Ureter (tissue), 1 donor: ENCODE measurements at places on chromosomes 12 and 14. TPM values are rescaled to one million over a fixed set of nuclear protein-coding genes. Genes with fewer than 3 reads are reported as not detected.

Gene NRIP2
- total RNA-seq: 3.6 TPM

Gene TAS2R14
- 8.0 TPM for total RNA-seq

Gene LETMD1
- total RNA-seq: 97.8 TPM

Gene ALX1
- 0.26 TPM for total RNA-seq

Gene TBC1D30
- 24.2 TPM for total RNA-seq

Gene KRT76
- not detected for total RNA-seq

Gene DIO2
- 4.8 TPM for total RNA-seq

Gene SLC25A47
- not detected for total RNA-seq

Gene FAM181A
- not detected for total RNA-seq

Gene LAG3
- total RNA-seq: 2.3 TPM

Gene PTPN6
- total RNA-seq: 40.4 TPM

Gene ASIC1
- 1.6 TPM for total RNA-seq

Gene PHLDA1
- 10.7 TPM for total RNA-seq

Gene CEBPE
- total RNA-seq: not detected

Gene RIN3
- total RNA-seq: 27.3 TPM

Gene MGP
- 500 TPM for total RNA-seq

Gene ESRRB
- total RNA-seq: 0.16 TPM

Gene KRT80
- 4.6 TPM for total RNA-seq

Gene BIN2
- 5.0 TPM for total RNA-seq

Gene RIMKLB
- total RNA-seq: 43.4 TPM

Gene TAPBPL
- 52.3 TPM for total RNA-seq

Gene CCDC196
- total RNA-seq: not detected

Gene EDDM3A
- total RNA-seq: not detected

Gene BMP4
- 10.8 TPM for total RNA-seq
